ENCODE measurements at places on chromosomes 2 and 18.

GRCh38 chr2:59892398-59892797 lies 661.1 kb downstream of the BCL11A start:
- DNase-seq = no peak

DNA sequence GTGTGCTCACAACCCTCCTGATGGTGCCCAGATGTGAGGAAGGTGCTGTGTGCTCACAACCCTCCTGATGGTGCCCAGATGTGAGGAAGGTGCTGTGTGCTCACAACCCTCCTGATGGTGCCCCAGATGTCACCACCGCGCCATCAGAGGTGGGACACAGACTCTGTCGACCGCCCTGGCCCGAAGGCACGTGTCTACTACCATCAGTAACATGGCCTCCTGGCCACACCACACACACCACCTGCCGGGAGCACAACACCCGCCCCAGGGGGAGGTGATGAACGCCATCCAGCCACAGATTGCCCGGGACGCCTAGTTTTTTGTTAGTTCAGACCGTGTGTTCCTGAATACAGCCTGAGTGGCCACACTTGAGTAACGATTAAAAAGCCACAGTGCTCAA lies 24.5 kb downstream of the HDAC4 start:
- DNase-seq = no peak

DNA sequence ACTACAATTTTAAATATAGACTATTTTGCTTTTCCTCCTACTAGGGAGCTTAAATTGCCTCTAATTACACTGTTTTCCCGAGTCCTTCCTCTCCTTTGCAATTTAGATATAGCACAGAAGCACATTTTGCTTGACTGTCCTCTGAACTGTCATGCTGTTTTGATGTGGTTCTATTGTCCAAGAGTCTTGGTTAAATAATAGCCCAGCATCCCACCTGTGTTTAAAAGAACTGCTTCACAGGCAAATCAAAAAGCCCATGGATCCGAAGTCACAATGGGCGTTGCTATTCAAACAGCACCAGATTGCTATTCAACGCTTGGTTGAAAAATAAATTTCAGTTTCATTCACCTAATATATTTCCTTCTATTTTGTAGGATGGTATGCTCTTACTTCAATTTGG lies 22.3 kb upstream of the ACTR3 start:
- DNase-seq = no peak

- no peak for DNase-seq
These were observed 378.2 kb downstream of the STK39 start for GRCh38 chr2:167869200-167869599.

DNA sequence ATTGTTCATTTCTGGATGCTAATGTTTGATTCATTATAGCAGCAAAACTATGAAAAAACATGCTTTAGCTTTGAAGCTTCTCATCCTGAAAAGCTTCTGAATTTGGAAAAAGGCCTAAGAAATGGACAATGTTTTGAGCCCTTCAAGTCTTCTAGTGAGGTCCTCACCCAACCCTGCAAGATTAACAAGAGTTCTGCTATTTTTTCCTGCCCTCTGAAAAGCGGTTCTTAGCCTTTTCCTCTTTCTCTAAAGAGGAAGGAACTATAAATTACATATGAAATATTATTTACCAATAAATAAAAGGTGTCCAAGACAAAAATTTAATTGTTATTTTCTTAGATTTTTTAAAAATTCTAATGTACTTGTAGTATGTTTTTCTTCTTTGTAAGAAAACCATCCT lies 19.9 kb upstream of the CDH19 start:
- no peak for DNase-seq

- DNase-seq = no peak
These were observed 429.8 kb downstream of the TGIF1 start for GRCh38 chr18:3879836-3880120.

- DNase-seq = no peak
These were observed 57.7 kb downstream of the MOB4 start for GRCh38 chr2:197573608-197574007.

GRCh38 chr2:187462839-187463238 lies 14.8 kb upstream of the CALCRL start:
- no peak for DNase-seq

- DNase-seq = no peak
These were observed 131.7 kb upstream of the TNP1 start for GRCh38 chr2:216991563-216991962.

- DNase-seq = no peak
These were observed 15.3 kb downstream of the CNOT11 start for GRCh38 chr2:101267671-101268656.

DNA sequence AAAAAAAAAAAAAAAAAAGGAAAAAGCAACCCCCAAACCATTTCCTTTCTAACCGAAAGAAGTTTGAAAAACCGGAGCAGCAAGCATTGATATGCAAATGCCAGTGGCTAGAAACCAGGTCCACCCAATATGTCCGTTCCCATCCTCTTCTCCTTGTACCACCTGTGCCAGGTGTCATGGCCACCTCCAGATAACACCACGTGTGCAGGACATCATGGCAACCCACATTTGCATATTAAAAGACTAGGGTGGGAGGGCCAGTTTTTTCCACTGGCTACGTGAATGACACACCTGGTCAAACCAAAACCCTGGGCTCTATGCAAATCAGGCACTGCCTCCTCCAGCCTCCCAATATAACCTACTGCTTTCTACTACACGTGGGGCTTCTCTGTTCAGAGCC lies 303.3 kb upstream of the GULP1 start:
- DNase-seq = no peak

DNA sequence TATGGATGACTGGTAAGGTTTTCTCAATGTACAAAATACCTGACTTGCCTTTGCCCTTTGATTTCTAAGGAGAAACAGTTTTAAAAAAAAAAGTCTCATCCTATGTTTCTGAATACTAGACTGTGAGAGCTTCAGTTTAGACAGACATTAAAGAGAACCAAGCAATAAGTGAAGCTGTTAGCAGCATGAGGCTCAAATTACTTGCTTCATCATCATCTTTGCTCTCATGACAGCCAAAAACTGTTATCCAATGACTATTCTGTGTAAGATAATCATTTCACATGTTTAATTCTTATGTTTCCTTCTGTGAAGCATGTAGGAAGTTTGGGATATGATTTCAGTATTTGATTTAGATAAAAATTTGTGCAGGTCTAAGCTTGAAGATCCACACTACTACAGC lies 129.2 kb downstream of the COMMD1 start:
- no peak for DNase-seq

GRCh38 chr2:167475791-167476190 lies 587.5 kb downstream of the XIRP2 start:
- DNase-seq = no peak

DNA sequence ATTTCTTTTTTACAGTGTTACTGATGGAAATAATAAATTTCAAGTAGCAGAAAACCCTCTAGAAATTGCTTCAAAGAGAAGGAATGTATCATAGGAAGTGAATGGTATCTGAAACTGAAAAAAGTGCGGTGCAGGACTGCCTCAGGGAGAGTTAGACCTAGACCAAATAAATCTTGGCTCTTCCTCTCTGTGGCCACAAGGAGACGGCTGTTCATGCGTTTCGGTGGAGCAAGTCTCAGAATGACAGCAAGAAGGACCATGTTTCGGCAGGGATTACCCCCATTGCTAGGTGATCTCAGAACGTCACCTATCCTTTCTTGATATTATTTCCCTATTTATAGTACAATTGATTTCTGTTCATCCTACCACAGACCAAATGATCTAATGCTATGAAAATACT lies 522.3 kb downstream of the SOX11 start:
- DNase-seq = no peak

GRCh38 chr2:121203591-121204249 lies 81.3 kb downstream of the TFCP2L1 start:
- DNase-seq = no peak

DNA sequence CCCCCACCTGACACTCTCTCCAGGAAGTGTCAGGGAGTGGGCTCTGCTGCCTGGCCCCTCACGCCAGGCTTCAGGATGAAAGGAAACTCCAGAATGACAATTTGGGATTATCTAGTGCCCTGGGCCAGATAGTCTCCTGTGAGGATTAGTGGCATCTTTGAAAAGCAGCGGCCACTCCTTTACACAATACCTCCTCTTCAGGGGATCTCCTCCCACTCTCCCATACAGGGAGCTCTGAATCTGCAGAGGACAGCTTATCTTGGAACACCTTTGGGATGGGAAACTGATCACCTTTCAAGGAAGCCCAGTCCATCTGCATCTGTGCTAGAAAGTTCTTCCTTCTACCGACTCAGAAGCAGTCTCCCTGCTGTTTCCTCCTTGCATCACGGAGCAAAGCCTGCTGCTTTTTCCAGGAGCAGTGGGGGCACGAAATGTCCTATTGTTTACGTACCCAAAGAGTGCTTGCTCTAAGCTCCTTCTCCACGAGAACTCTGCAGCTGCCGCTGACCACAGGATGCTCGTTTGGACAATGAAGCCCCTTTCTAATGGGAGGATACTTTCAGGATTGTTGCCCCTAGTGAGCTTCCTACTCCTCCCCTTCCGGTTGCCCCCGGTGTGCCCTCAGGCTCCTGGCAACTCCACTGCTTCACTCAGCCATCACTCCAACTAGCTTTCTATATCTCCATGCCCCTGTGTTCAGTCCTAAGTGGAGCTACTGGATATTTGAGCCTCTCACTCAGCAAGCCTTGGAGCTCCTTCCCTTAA lies 31.5 kb downstream of the SIX3 start:
- no peak for DNase-seq

GRCh38 chr18:34659579-34660517 lies 50.2 kb upstream of the DTNA start:
- no peak for DNase-seq

DNA sequence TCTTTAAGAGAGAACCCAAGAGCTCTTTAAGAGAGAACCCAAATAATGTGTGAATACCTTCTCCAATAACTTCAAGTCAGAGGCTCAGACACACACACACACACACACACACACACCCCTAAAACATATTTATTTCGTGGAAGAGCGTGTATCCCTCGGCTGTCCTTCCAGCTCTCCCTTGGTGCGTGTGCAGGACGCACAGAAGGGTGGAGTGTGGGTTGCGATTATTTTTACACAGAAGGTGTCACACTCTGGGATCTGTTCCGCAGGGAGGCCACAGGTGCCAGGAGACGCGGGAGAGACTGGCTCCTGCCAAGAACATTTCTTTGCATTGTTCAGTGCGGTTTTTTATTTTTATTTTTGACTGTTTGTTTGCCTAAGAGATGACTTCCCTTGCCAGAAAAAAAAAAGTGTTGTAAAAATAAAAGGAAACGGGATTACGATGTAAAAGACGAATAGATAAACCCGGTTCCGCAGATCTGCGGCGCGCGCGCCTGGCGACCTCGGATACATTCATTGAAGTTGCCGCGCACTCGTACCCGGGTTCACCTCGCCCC lies 47.3 kb upstream of the ATP6V1B1 start:
- DNase-seq = peak; percentile 44

GRCh38 chr2:215071676-215072075 lies 66.8 kb downstream of the ABCA12 start:
- no peak for DNase-seq

- DNase-seq = no peak
These were observed 104.9 kb downstream of the NCK2 start for GRCh38 chr2:105849431-105850179.

GRCh38 chr2:188976545-188977268 lies 2.5 kb downstream of the COL3A1 start:
- no peak for DNase-seq

GRCh38 chr2:190701586-190701985 lies 52.7 kb downstream of the NAB1 start:
- DNase-seq = no peak

DNA sequence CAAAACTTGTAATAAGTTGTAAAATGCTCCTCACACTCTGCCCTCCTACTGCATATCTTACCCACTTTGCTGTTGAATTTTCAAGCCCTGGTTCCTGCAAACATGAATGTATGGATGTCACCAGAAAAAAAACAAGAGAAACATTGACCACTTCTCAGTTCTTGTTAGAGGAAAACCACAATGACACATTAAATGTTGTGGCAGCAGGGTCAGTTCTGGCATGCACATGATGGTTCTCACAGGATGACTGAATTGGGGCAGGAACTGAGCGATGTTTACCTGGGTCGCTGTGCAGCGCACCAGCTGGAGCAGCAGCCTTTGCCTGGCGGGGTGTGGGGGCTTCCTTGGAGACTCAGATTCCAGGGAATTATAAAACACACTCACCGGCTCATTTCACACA lies 14.0 kb upstream of the PRKCE start:
- no peak for DNase-seq

GRCh38 chr18:52341608-52342381 lies 1.8 kb downstream of the DCC start:
- no peak for DNase-seq

GRCh38 chr2:114056294-114057143 lies 166.6 kb downstream of the ACTR3 start:
- no peak for DNase-seq

DNA sequence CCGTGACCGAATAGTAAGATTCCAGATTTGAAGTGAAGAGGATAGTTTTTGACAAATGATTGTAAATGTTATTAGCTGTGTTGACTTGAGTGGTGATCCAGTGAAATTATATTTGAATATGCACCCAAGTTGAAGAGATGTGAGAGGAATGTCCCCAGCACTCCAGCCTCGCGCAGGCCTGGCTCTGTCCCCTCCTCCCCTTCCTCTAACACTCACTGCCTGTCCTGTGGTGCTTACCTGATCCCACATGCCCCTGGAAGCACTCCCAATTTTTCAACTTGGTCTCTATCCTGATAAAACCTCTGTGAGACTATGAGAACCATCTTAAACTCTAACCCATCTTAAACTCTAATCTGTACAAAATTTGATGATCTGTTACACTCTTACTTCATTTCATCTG lies 154.7 kb upstream of the LRP1B start:
- no peak for DNase-seq

DNA sequence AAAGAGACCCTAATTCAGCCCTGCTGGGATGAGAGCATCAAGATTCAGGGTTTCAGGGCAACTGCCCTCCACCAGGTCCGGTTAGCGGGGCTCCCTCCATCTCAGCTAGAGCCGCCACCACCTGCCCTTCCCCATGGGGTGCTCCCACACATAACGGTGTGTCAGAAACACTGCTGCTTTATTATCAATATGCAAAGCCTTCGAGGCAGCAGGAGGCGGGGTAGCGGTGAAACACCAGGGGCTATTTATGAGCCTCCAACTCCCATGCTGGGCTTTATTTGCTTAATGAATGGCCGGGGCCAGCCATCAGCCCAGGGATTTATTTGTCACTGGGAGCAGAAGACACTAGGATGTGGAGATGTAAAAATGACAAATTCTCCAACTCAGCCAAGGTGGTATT lies 109.8 kb downstream of the GALNT14 start:
- no peak for DNase-seq

- peak; percentile 33 for DNase-seq
These were observed 25.9 kb upstream of the GPR17 start for GRCh38 chr2:127619877-127620705.

DNA sequence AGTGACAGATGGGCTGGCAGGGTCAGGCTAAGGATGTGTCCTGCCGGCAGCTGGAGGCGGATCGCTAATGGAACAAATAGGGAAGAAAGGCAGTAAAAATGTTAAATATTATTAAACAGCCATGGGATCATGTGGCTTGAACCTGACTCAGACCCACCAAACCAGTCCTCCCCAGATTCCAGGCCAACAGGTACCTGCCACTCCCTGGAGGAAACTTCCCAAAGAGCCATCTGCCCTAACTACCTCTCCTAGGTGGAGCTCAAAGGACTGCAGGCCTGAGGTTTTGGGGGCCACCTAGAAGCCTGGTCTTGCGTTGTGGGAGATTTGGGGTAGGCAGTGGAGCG lies 34.3 kb downstream of the CIB4 start:
- DNase-seq = peak; percentile 34

GRCh38 chr2:101038455-101039255 lies 36.6 kb downstream of the RPL31 start:
- DNase-seq = peak; percentile 56

GRCh38 chr2:73032702-73033097 lies 38.8 kb downstream of the SFXN5 start:
- DNase-seq = no peak

Data from activated CD8-positive, alpha-beta memory T cell treated with anti-CD3 and anti-CD28 coated beads, Interleukin-2, amount 50 U/mL, for 48 hours (primary cell).